ENCODE measurements at places on chromosomes 2 and 18.

GRCh38 chr2:234623521-234623991, 126.7 kb upstream of the ARL4C start:
- no peak for DNase-seq

GRCh38 chr2:4753721-4754120, 938.5 kb upstream of the SOX11 start:
- DNase-seq, result no peak

- peak; percentile 11 for DNase-seq
Measured at GRCh38 chr2:178449700-178450523, 1.1 kb downstream of the PRKRA start.

- DNase-seq, result peak; percentile 38
Measured at GRCh38 chr2:230602562-230603230, 109.9 kb upstream of the CAB39 start.

DNA sequence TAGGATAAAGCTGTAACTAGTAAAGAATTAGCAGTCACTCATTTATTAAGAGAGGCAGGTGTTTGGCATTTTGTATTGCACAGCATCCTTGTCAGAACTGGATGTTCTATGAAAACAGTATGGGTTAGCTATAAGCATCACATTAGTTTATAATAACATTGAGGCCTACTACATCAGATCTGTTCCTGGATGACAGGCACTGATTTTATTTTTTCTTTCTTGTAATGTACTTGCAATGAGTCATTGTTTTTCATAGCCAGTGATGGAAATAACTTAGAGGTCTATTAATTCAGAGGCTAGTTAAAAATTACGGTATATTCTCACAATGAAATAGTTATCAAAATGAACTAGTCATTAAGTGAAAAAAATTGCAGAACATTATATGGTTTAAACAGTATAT, 13.0 kb upstream of the RMDN2 start:
- DNase-seq, result no peak

- DNase-seq, result no peak
Measured at GRCh38 chr18:23857756-23858155, 156.8 kb upstream of the TTC39C start.

- no peak for DNase-seq
Measured at GRCh38 chr2:8472545-8473323, 209.1 kb upstream of the ID2 start.

DNA sequence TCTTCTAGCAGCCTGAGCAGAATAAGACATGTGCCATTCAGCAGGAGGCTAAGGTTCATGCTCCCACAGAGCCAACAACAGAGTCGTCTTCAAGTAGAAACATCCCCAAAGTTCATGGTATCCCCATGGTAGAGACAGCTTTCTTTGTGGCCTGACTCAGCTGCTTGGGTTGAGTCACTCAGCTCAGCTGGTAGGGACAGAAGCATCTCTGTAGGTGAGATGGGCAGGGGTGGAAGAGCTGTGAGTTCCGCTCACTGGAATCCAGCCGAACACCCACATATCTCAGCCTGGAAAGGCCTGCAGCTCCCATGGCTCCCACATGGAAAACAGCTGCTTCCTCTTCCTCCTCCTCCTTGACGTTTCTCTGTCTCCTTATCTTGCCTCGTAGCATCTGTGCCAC, 792.7 kb downstream of the RNF144A start:
- no peak for DNase-seq

- no peak for DNase-seq
Measured at GRCh38 chr2:228556717-228557116, 375.2 kb upstream of the SPHKAP start.

GRCh38 chr2:152490686-152491455, 155.9 kb downstream of the FMNL2 start:
- no peak for DNase-seq

DNA sequence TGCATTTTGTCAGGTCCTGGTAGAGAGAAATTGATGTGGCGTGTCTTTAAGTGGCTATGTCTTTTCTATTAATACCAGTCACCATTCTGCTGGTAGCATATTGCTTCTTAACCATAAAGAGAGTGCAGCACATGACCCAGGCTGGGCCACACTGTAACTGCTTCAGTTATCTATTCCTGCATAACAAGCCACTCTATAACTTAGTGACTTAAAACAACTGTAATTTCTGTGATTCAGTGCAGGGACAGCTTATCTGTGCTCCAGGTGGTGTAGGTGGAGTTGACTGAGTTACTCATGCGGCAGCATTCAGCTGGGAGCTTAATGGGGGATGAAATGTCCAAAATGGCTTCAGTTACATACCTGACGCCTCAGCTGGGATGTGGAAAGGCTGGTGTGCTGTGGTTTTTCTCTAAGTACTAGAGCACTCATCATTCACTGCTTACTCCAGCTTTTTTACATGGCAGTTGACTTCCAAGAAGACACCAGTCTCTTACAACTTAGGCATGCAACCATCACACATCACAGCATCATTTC, 742.4 kb downstream of the SATB2 start:
- DNase-seq, result no peak

- no peak for DNase-seq
Measured at GRCh38 chr2:66596256-66596655, 161.3 kb downstream of the MEIS1 start.

DNA sequence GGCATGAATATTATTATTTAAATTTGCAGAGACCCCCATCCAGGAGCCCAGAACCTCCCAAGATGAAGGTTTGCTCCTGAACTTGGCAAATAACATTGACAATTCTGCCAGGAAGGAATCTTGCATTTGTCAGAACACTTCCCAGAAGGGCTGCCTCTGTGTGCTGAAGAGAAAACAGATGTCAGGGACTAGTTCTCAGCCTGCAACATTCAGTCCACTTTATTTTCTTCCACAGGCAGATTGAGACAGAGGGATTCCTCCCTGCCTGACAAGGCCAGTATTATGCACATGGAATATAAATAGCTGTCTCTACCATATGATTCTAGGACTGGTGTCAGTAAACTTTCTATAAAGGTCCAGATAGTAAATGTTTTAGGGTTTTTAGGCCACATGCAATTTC, 171.5 kb upstream of the SIX2 start:
- DNase-seq, result no peak

- DNase-seq, result no peak
Measured at GRCh38 chr18:77572537-77572936, 322.9 kb downstream of the GALR1 start.

GRCh38 chr18:13382954-13383827, 164.6 kb downstream of the LDLRAD4 start:
- DNase-seq, result no peak

- no peak for DNase-seq
Measured at GRCh38 chr2:70357684-70358071, 55.8 kb upstream of the FAM136A start.

GRCh38 chr2:241751152-241751551, 16.7 kb downstream of the D2HGDH start:
- DNase-seq, result no peak

DNA sequence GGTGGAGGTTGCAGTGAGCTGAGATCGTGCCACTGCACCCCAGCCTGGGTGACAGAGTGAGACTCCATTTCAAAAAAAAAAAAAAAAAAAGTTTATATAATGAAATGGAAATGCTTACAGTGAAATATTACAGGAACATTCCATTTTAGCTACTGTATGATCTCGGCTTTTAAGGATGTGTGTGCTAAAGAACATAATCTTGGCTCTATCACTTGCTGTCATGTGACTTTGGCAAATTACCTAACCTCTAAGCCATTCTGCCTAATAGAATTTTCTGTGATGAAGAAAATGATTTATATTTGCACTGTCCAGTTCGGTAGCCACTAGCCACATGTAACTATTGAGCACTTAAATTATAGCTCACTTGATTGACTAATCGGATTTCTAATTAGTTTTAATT, 36.3 kb downstream of the SMAD4 start:
- DNase-seq, result no peak

- DNase-seq, result no peak
Measured at GRCh38 chr2:119795309-119796303, 35.9 kb downstream of the PTPN4 start.

DNA sequence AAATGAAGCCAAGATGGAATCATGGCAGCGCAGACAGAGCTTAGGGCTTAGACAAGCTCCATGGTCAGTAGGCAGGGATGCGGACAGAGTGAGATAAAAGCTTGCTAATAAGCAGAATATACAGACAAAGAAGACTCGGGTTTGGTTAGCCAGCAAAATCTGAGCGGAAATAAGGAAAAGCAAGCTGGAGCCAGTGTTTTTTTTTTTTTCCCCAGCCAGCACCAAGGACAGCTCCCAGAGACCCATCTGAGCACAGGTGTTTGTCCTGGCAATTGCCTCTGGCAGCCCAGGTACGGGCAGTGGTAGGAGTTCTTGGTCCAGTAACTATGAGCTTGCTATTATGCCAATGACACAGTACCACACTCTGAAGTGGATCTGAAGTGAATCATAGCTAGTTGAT, 187.6 kb downstream of the ADCYAP1 start:
- DNase-seq, result no peak

DNA sequence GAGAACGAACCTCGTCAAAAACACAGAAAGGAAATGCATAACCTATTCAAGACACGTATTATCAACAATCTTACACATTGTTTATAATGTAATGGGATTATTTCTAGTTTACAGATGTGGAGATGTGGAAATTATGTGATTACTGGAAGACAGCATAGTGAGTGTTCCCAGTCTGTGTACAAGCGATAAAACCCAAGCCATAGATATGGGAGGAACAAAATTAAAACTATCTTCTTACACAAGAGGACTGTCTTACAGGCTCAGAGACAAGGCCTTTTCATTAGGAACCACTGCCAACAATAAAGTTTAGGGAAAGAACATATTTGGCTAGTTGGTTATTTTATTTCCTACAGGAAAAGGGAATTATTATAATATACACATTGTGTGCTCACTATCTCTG, 20.3 kb downstream of the COBLL1 start:
- DNase-seq, result no peak

- no peak for DNase-seq
Measured at GRCh38 chr2:7119132-7119835, 202.1 kb downstream of the RNF144A start.

- no peak for DNase-seq
Measured at GRCh38 chr2:96898641-96899412, 28.9 kb upstream of the SEMA4C start.

DNA sequence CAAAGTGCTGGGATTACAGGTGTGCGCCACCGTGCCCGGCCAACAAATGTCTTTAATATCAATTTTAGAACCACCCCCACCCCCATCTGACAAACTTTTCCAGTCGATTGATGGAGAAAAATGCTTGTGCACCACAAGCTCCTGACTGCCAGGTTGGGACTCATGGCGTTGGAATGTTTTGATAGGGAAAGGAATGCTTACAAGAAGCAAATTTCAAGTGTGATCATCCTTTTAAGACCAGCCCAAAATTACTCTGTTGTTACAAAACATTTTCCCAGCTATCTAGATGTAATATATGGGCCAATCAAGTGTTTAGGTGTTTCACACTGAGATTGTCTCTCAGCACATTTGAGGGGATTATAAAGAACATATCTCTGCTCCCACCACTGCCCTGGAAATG, 45.2 kb downstream of the UBXN4 start:
- DNase-seq, result no peak

DNA sequence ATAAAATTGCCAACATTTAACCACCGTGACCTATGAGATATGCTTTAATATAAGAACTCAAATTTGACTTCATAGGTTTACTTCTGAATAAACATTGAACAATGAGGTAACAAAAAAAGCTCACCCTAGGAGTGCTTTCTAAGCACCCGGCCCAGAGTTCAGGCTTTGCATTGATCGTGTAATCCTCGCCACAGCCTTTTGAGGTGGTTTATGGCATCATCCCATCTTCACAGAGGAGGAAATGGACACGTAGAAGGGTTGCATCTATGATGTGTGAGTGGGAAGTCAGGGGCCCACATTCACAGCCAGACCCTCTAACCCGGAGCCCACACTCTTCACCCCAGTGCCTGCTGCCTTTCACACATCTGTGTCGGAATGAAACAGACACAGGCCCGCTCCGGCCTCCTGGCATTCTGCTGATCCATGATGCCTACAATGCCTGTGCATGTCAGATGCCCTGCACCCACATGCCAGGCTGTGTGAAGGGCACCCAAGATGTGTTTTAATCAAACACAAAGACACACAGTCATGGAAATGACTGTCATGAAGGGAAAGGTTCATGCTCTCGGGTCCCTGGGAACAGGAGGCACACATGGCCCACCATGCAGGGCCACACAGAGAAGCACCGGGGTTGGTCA, 48.6 kb upstream of the RPL31 start:
- DNase-seq, result no peak

DNA sequence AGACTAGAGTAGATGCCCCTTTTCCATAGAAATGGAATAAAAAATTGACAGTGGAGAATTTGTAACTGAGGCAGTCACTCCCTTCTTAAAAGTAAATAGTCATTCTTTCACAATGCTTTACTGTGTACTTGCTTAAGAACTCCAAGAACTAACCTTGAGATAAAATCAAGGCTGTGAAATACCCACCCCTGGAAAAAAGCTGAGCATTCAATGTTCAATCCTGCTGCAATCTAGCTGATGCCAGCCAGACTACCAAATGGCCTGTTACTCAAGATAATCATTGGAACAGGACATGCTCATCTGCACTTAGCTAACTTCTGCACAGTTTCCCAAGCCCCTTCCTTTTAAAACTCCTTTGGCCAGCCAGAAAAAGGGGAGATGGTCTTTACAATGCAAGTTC, 367.4 kb upstream of the GULP1 start:
- DNase-seq, result no peak

DNA sequence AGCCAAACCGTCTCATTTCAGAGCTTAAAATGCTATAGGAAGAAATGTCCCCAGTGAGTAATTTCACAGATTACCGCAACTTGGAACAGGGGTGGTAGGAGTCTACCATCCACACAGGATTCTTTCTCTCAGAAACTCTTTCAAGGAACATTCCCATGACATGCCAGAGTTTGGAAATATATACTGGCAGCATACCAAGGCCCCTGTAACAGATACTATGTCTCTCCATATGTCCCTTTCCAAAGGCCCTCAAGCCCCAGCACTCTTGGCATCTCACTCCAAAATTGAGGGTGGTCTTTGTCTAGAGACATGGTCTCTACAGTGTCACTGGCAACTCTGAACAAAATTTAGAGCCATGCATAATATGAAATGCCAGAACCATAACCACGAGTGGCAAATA, 11.0 kb downstream of the FIGLA start:
- no peak for DNase-seq

DNA sequence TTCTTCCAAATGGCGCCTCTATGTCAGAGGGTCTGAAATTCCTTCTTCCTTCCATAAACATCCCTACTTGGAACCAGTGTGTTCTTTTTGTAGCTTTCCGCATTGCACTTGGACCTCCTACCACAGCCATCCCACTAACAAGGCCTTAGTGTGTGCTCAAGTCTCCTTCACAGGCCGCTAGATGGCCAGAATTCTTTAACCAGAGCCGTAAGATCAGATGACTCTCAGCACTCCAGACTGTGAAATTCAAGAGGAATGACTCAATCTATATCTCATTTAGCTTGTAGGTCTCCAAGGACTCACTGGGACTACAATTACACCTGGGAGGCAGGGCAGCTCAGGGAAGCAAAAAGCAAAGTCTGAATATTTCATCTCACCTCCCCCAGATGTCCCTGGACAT, 298.9 kb downstream of the EIPR1 start:
- no peak for DNase-seq

GRCh38 chr2:159098361-159098760, 129.9 kb downstream of the TANC1 start:
- no peak for DNase-seq

GRCh38 chr2:188695953-188696352, 278.2 kb upstream of the COL3A1 start:
- DNase-seq, result no peak

- DNase-seq, result no peak
Measured at GRCh38 chr2:103739186-103739585, 977.4 kb downstream of the TMEM182 start.

All from stimulated activated CD4-positive, alpha-beta T cell treated with anti-CD3 and anti-CD28 coated beads, Interleukin-12 subunit alpha, Interleukin-12 subunit beta, amount 100 ng/mL, for 4 hours (primary cell).